ENCODE measurements at places on chromosomes 2 and 18. TPM values are rescaled to one million over a fixed set of nuclear protein-coding genes. Genes with fewer than 3 reads are reported as not detected.

The SPEG gene
- total RNA-seq = 1.2 TPM

The SCYGR4 gene
- total RNA-seq = not detected

The SLC5A7 gene
- not detected for total RNA-seq

The OTOF gene
- total RNA-seq = 1.4 TPM

Measured in natural killer cell (primary cell).